Prostate gland (tissue), 2 donors: ENCODE measurements at places on chromosomes 2 and 18. TPM values are rescaled to one million over a fixed set of nuclear protein-coding genes. Genes with fewer than 3 reads are reported as not detected.
A peak's percentile ranks its signal among the peaks of the same experiment; 100 is the strongest.

DNA sequence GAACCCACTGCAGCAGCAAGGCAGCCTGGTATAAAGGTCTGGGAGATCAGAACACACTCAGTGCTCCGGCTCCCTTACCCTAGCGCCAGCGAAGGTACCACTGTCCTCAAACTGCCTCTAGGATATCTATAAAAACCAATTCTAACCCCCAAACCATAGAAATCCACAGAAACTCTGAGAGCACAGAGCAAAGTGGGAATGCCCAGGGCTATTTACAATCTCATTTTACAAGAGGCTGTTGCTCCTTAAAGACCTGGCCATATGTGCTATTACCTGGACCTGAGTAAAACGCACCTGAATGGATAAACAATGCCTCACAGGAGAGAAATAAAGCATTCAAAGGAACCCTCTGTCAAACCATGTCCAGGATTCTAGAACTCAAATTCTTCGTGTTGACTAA is 4.3 kb downstream of the STK39 start:
- DNase-seq = no peak

GRCh38 chr2:129907256-129907998 is 72.0 kb upstream of the RAB6C start:
- DNase-seq = no peak

GRCh38 chr18:55318951-55319441 is 269.0 kb downstream of the TCF4 start:
- DNase-seq = no peak

DNA sequence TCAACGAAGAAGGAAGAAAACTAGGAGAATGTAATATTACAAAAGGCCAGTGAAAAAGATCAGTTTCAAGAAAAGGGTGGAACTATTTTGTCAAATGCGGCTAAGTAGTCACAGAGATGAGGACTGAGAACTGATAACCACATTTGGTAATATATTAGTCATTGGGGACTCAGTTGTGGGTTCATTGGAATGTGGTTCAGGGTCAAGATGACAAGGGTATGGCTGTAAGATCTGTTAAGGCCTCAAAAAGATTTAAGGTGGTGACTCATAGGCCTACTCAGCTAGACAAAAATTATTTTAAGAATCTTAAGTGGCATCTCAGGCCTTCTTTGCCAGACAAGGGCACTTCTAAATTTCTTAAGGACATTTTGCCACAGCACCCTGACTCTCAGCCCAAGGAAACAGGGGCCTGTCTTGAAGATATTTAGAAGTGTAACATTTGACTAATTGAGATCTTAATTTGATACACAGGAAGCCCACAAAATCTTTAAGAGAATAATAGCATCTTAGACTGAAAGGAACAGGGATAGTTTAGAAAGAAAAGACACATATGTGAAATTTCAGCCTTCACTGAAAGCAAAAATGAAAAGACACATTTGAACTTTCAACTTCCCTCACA is 81.3 kb downstream of the STRADB start:
- DNase-seq = no peak

DNA sequence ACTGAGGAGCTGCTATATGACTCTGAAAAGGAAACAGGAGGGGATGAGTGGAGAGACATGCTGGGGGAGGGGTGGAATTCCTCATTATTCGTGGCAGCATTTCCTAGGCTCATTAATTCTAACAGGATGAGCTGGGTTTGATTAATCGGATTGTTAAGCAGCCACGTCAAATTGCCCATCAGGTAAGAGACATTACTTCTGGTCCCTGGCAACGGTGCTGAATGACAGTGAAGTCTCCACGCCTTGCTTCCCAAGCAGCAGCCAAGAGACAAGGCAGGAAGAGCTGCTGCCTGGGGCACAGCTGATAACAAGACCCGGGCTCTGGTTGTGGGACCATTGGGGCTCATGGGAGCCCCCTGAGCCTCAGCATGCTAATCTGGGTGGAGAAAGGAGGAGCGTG is 86.6 kb downstream of the MARCHF4 start:
- no peak for DNase-seq

DNA sequence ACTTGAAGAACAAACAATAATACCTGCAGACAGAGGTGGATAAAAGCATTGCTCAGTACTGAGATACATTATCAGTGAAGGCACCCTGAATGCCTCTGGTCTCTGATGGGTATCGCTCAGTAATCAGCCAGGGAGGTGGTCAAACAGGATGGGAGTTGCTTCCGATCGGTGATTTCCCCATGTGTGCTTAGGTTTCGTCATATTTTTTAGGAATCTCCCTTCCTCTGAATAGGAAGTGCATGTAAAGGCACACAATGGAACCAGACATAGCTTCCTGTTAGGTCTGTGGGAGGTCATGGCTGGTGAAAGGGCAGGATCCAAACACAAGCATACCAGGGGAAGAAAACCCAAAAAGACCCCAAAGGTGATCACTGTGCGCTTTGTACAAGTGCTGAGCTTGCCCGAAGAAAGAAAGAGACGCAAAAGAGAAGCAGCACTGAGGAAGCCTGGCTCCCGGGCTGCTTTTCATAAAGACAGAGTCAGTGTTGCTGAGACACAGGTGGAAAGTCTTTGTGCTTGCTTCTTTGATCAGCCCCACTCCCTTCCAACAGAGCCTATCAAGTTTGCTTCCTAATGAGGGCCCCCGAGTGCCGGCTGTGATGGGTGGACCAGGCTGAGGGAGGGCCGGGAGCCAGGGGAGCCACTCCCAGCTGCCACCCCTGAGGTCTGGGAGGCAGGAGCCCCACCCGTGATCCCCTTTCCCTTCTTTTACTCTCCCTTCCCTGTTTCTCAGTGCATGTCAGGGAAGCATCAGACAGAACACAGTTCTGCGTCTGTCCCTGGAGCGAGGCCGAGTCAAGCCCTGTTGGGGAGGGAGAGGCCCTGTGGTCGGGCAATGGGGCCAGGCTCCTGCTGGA is 138.2 kb downstream of the SH3RF3 start:
- DNase-seq = no peak

The CCDC74B gene
- total RNA-seq = 21.7 TPM

GRCh38 chr2:162030363-162031190 is 43.4 kb downstream of the DPP4 start:
- DNase-seq = no peak

DNA sequence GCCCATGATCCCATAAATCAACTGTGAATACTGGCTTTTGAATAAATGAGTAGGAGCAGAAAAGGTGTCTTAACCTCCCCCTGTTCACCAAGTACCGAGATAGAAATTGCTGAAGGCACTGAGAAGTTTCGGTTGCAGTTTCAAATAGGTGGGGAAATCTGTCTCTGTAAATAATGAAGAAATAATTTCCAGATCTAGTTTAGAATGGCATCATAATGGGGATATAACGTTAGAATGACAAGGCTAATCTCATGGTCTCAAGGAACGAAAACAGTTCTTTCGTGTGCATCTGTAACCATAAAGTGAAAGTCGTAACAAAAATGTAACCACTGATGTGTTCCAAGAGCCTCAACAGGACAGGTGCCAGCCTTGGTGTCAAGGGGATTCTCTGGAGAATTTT is 49.9 kb upstream of the TMEM18 start:
- no peak for DNase-seq

The MC2R gene
- not detected for total RNA-seq

GRCh38 chr18:49911427-49911826 is 98.1 kb upstream of the ACAA2 start:
- peak; percentile 23 for DNase-seq

The MAB21L4 gene
- total RNA-seq = 1.1 TPM

DNA sequence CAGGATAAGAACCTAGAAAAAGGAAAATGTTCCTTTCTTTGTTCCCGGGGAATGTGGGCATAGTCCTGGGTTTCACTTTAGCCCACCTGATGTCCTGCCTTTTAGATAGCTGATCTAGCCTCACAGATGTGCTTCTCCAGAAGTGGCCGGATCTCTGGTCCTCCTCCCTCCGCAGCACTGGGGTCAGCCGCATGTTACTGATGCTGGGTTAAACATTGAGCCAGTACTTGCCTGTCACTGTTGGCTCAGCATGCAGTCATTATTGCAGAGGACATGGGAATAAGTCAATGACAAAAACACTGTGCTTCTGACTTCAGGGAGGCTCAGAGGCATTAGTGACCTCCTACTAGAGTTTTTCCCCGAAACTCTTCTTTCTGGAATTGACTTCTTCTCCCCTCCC is 27.6 kb downstream of the NCK2 start:
- DNase-seq = no peak

- DNase-seq = no peak
Observed at GRCh38 chr2:237653776-237654558, 26.6 kb downstream of the LRRFIP1 start.

The RAB27B gene
- 60.2 TPM for total RNA-seq

The PSMA8 gene
- not detected for total RNA-seq

DNA sequence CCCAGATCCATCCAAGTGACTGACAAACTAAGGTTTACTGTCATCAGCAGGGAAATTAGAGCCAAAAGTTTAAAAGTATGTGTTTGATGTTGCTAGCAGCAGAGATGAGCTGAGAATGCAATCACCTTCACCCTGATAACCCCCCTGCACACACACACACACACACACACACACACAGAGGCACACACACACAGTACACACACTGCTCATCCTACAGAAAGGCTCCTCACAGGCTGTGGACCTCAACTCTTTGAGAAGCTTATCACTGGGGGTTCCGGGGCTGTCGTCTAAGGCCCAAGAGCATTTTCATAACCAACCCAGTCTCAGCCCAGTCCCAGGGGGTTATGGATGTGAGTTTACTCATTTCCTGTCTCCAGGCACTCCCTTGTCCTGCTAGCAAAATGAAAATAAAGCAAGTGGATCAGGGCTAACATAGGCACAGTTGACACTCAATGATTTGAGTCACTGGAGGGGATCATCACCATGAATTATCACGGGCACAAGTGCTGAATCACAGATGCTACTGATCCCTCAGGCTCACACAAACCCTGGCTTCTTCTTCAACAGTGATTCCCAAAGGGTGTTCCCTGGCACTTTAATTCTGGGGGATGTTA is 76.6 kb downstream of the ALK start:
- DNase-seq = no peak

The COL3A1 gene
- 25.5 TPM for total RNA-seq

The FBXO36 gene
- total RNA-seq = 8.4 TPM

DNA sequence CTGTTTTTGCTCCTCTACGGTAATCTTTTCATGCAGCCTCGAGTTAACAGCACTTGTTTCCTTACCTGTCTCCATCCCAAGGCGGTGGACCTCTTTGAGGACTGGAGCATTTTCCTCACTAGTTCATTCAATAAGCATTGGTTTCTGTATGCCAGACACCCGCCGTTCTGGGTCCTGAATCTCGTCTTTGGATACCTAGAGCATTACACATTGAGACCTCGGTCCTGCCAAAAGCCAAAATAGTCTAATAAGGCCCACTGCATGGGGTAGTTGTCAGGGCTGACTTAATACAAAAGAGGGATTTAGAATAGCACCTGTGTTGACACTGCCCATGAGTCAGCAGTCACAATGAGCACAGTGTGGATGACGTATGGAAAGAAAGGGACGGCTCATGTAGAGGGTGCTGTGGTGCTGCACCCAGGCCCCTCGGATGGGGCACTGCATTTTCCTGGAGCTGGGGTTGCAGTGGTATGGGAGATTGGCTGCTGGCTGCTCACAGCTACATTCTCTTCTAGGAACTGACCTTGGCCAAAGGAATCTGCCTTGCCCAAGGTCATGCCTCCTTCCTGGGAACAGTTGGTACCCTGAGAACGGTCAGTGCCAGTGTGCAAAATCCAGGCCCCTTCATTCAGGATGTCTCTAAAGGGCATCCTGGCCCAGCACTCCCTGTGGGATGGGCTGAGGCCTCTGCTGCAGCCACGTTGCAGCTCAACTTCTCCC is 126.9 kb upstream of the NCK2 start:
- no peak for DNase-seq

The GRB14 gene
- 0.14 TPM for total RNA-seq
